ENCODE measurements at places on chromosomes 5 and 9.

DNA sequence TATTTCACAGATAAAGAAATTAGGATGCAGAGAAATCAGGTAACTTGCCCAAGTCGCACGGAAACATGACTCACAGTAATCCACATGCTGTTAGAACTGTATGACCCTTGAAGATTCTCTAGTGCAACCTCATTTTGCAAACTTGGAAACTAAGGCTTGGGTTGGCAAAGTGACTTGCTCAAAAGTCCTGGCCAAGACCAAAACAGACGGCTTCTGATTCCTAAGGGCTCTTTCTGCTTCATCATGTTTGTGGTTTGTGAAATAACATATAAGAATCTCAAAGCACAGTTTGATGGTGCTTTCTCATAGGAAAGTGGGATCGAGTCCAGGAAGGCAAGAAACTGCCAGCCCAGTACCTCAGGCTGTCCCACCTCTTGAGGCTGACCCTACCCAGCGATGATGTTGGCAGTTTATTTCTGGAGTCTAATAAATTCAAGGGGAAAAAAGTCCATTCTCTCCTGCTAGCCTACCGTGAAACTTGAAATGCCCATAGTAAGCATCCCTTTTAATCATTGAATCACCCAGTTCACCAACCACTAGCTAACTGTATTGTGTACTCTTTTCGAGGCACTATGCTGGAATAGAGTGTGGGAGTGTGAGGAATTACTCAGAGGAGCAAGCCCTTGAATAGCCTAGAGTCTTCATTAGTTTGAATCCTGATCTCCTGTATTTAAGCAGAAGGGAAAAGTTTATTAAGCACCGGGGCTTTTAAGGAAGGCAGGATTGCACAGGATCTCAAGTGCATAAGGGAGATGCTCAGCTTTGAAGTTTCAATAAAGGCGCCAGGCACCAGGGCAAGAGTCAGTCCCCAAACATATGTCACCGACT lies 14.1 kb downstream of the CAPSL start:
- no peak for DNase-seq

GRCh38 chr5:68260467-68260866 lies 44.9 kb downstream of the PIK3R1 start:
- no peak for DNase-seq

DNA sequence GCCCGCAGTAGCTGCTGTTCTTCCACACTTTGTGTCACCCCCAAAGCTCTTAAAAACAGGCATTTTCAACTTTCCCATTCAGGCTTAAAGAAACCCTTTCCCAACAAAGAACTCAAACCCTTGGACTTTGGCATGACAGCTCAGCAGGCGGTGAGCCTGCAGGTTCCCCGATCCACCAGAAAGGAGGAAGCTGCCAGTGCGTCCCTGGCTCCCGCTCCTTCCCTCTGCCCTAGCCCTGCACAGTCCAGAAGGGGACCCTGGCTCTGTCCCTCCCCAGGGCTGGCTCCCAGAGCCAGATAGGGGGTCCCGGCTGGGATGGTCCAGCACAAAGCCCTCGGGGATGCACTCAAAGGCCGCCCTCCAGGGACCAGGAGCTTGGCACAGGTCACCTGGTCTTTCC lies 9.6 kb downstream of the SLC9A3 start:
- DNase-seq = no peak

DNA sequence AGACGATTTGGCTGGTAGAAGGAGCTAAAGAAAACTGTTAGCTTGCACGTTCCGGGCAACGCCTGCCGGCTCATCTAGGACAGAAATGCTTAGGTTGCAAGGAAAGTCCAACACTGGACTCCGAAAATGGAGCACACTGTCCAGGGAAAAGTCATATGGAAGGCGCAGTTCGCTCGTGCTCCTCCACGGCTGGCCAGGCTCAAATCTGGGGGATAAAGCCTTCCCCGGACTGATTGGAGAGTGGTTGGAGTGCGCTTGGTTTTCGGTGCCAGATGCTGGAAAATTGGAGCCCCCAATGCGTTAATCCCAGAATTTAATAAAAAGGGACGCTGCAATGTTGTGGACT lies 955 bp downstream of the CDH6 start:
- DNase-seq = no peak

DNA sequence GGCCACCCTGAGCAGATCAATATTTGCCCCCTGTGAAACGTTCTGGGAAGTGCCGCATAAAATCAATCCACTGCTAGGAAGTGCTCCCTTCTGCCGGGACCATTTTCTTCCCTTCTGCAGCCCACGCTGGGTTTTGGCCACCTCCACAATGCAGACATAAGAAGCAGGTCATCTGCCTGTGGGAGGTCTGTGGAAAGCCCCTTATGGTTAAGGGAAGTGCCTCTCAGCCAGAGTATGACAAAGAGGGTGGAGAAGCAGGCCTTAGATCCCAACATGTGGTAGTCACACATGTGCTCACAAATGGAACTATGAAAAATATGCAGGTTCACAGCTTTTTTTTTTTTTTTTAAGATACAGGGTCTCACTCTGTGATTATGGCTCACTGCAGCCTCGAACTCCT lies 82.8 kb downstream of the SLC1A3 start:
- DNase-seq = no peak

GRCh38 chr5:73122875-73123810 lies 2.8 kb downstream of the TMEM171 start:
- DNase-seq = no peak
